Stimulated activated CD8-positive, alpha-beta memory T cell treated with anti-CD3 and anti-CD28 coated beads, Interleukin-7, amount 100 ng/mL, for 48 hours (primary cell): ENCODE measurements at places on chromosomes 12 and 14.

DNA sequence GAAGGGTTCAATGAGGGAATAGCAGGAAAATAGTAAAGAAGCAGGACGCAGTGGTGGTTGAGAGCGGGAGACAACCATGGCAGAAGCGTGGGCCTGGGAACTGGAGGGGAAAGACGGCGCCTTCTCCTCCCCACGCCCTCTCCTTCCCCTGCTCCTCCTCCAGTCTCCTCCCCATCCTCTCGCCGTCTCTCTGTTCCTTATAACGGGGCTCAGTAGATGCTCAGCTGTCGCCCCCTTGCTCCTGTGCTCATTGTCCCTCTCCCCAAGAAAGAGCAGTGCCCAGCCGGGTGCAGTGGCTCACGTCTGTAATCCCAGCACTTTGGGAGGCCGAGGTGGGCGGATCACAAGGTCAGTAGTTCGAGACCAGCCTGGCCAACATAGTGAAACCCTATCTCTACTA, 142.0 kb downstream of the BCL11B start:
- DNase-seq = no peak

- DNase-seq = no peak
These were observed 43.2 kb downstream of the TRAFD1 start for GRCh38 chr12:112168561-112168971.

- DNase-seq = no peak
These were observed 73.6 kb downstream of the ARID2 start for GRCh38 chr12:45803111-45803510.

GRCh38 chr12:65434737-65435136, 156.3 kb downstream of the MSRB3 start:
- no peak for DNase-seq

- no peak for DNase-seq
These were observed 882.4 kb downstream of the DIO2 start for GRCh38 chr14:79328863-79329262.

DNA sequence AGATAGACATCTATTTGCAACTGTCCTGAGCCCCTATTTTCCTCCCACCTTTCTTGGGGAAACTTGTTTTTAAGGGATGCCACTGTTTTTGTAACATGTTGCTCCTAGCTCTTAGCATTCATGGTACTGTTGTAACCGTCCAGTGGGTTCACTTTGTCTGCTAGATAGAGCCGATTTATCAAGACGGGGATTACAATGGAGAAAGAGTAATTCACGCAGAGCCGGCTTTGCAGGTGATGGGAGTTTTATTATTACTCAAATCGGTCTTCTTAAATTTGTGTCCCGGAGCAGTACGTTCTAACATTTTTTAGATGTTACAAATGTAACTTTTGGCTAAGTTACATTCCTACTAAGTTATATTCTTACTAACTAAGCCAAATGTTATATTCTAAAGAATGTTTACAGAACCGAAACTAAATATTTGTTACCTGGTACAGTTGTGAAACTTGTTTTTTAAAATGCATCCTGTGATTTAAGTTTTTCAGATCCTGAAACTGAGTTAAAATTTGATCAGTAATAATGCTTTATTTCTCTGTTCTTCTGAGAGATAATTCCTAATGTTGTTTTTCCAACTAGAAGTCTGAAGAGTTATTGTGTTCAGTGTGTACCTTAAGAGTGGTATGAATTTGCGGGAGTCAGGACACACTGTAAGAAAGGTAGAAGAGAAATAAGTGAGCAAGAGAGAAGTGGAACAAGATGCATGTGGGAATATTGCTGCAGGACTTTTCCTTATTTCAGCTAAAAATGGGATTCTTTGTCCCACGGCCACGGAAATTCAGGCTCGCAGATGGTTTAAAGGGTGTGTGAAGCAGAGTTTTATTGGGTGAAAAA, 20.6 kb upstream of the CLEC2D start:
- no peak for DNase-seq

DNA sequence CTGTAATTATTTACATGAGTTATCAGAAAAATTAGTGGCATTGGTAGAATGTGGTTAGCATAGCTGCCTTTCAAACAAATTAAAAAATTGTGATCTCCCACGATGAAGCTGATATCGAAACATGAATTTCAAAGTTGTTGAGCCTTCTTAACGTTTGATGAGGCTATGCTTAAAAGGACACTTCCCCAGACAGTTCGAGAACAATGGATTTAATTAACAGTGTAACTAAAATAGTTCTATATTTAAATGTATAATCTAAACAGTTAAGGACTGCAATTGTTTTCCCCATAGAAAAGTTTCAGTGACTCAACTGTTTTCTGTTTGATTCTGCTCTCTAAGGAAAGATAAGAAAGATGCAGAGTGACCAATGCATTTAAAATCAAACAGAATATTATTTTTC, 1.6 kb downstream of the CLEC2B start:
- no peak for DNase-seq

GRCh38 chr12:42812086-42812485, 222.5 kb upstream of the PRICKLE1 start:
- DNase-seq = no peak
